SJCRH30 (cell line): ENCODE measurements at places on chromosomes 1 and 21. TPM values are rescaled to one million over a fixed set of nuclear protein-coding genes. Genes with fewer than 3 reads are reported as not detected.

- peaks cover 78% of the 10 kb centered on the region for H3K36me3 ChIP-seq
- no peak overlapping the region for H3K27ac ChIP-seq
- peaks cover 25% of the 10 kb centered on the region for H3K4me1 ChIP-seq
- no peak for DNase-seq
- no peak overlapping the region for H3K4me3 ChIP-seq
These were observed 30.2 kb downstream of the SRRM1 start for GRCh38 chr1:24673341-24673740.

DNA sequence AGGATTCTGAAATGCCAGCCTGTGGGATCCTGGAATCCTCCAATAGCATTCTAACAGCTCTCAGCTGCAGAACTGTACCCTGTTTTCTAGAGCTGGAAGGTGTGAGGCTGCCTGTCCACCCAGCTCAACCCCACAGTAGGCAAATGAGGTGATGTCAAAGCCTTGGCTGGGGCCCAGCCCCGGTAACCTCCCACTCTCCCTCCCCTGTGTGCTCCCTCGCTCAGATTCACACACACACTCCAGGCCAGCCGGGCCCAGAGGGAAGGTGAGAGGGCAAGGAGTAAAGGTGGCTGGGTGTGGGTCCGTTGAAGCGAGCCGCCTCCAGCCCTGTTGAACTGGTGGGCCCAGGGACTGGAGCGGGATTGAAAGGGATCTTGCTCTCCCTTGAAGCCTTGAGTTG is at the start of gene BSND:
Gene BSND, plus strand, starts transcription at position 257 of the 400 bp plus-strand sequence. CDS start 254 bp downstream, outside the sequence.
- DNase-seq: no peak
- H3K27ac ChIP-seq: no peak within 1 kb of the TSS
- H3K4me1 ChIP-seq: no peaks in the 10 kb centered on the region
- no peak within 1 kb of the TSS for H3K4me3 ChIP-seq
- H3K27me3 ChIP-seq: peaks cover 27% of the 10 kb centered on the region; the same call in 1 of the 2 replicates

GRCh38 chr1:217053676-217054075 is 330.4 kb upstream of the ESRRG start:
- H3K4me3 ChIP-seq: no peak overlapping the region
- peak overlapping the region; percentile 25; the same call in 1 of the 2 replicates for H3K27ac ChIP-seq
- no peaks in the 10 kb centered on the region for H3K4me1 ChIP-seq

DNA sequence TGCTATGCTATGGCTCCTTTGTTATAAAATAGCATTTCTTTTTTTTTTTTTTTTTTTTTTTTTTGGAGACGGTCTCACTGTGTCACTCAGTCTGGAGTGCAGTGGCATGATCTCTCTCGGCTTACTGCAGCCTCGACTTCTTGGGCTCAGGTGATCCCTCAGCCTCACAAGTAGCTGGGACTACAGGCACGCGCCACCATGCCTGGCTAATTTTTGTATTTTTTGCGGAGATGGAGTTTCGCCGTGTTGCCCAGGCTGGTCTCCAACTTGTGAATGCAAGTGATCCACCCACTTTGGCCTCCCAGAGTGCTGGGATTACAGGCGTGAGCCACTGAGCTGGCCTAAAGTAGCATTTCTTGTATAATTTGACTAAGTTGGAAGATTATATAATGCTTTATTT is 10.8 kb downstream of the CAMTA1 start:
- no peaks in the 10 kb centered on the region for H3K27me3 ChIP-seq
- H3K4me3 ChIP-seq: no peak overlapping the region
- H3K27ac ChIP-seq: no peak overlapping the region
- H3K4me1 ChIP-seq: no peaks in the 10 kb centered on the region
- no peak for DNase-seq

DNA sequence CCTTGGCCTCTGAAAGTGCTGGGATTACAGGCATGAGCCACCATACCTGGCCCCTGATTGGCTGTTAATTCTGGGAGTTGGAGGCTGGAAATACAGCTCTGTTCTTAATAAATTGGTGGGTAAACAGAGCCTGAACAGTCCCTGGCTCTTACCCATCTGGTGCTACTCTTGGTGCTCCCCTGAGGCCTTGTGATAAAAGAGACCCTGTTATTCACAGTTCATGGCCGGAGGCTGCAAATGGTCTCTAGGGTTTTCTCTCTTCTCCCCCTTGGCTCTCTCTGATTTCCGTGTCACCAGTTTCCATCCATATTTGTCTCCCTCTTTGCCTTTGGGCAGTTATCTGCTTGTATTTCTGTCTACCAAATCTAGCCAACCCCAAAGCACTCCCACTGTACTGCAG is 17.2 kb downstream of the NFASC start:
- no peak for DNase-seq
- no peak overlapping the region for H3K27ac ChIP-seq
- no peaks in the 10 kb centered on the region for H3K36me3 ChIP-seq
- H3K4me1 ChIP-seq: peaks cover 17% of the 10 kb centered on the region
- no peak overlapping the region for H3K4me3 ChIP-seq
- no peaks in the 10 kb centered on the region for H3K27me3 ChIP-seq

DNA sequence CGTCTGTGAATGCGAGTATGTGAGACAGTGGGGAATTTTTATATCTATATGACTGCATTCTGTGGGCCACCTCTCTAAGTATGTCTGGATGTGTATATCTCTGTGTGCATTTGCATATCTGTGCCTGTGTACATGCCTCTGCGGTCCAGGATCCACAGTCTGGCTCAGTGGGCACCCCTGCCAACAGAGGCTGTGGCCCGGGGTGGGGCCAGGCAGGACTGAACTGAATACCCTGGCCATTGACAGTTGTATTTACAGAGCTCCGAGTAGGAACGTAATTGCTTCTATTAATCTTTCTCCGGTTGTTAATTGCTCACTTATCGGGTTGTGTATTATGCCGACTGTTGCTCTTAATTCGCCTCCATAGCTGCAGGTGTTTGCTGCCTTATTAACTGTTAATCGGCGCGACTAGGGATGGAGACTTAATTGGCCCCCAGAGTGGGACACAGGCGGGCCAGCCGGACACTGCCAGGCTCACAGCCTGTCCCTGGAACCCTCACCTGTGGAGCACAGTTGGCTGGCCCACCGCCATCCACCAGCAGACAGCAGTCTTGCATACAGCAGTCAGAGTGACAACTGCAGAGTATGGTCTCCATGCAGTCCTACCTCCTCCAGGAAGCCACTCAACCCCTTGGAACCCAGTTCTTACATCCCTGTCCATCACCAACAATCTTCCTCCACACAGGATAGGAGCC is 22.4 kb upstream of the ADGRB2 start:
- H3K27me3 ChIP-seq: peaks cover 14% of the 10 kb centered on the region; the same call in 1 of the 2 replicates
- no peak for DNase-seq

DNA sequence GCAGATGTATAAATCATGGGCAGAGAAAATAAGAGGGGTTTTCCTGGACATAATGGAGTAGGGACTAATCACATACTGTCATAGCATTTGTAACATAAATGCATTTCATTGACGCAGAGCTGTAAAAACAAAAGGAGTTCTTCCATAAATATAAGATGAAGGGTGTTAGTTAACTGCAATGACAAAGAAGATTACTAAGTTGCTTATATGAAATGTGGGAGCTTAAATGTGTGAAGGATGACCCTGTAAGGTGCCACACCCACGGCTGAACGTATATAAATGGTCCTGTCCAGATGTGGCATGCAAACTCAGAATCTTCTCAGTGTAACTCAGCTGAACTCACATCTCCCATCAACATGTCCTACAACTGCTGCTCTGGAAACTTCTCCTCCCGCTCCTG is at the start of gene KRTAP13-1:
Gene KRTAP13-1, plus strand, starts transcription at position 301 of the 400 bp plus-strand sequence. Its CDS starts 56 bp downstream, at position 357.
- H3K4me3 ChIP-seq: no peak within 1 kb of the TSS
- H3K4me1 ChIP-seq: no peaks in the 10 kb centered on the region
- H3K27ac ChIP-seq: no peak within 1 kb of the TSS
- H3K27me3 ChIP-seq: no peaks in the 10 kb centered on the region
- DNase-seq: no peak

- DNase-seq: no peak
- H3K27me3 ChIP-seq: no peaks in the 10 kb centered on the region
- H3K27ac ChIP-seq: no peak overlapping the region
- no peak overlapping the region for H3K4me3 ChIP-seq
These were observed 76.0 kb upstream of the EDN2 start for GRCh38 chr1:41560496-41560895.

- H3K4me3 ChIP-seq: peak overlapping the region; percentile 6; the same call in 1 of the 2 replicates
- no peaks in the 10 kb centered on the region for H3K27me3 ChIP-seq
- peaks cover 25% of the 10 kb centered on the region for H3K36me3 ChIP-seq
- peak; percentile 99 for DNase-seq
- peaks cover 53% of the 10 kb centered on the region for H3K4me1 ChIP-seq
- H3K27ac ChIP-seq: peak overlapping the region; percentile 63
These were observed 5.1 kb downstream of the TMEM201 start for GRCh38 chr1:9593492-9594465.

DNA sequence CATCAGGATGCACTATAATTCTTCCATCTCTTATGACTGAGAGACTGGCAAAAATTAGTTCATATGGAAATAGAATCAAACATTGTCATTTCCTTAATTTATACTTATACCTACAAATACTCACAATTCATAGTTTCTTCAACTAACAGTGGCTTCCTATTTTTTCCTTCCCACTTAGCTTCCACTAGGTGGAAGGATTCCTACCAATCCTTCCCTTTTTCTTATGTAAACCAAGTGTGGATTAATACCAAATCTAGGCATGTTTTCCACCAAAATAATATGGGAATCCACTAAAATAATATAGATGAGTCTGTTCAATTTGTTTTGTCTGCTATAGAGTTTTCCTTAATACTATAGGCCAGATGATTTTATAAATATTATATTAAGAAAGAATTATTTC is 1537.1 kb downstream of the PLA2G4A start:
- no peaks in the 10 kb centered on the region for H3K27me3 ChIP-seq
- H3K36me3 ChIP-seq: no peaks in the 10 kb centered on the region
- no peaks in the 10 kb centered on the region for H3K4me1 ChIP-seq

- H3K4me3 ChIP-seq: no peak overlapping the region
- no peak overlapping the region for H3K27ac ChIP-seq
- no peaks in the 10 kb centered on the region for H3K4me1 ChIP-seq
- no peak for DNase-seq
These were observed 393.4 kb downstream of the KCNT2 start for GRCh38 chr1:196214866-196215265.

FMO5 gene
- total RNA-seq: not detected in 2 replicates

AIDA gene
- 88.8 and 93.7 TPM in 2 replicates for total RNA-seq

HYI gene
- total RNA-seq: 0.23 TPM in 1 of 2 replicates, not detected in the other
